ENCODE measurements at places on chromosomes 5 and 9.

- no peak for DNase-seq
Observed at GRCh38 chr5:149759563-149759962, 29.5 kb downstream of the PPARGC1B start.

GRCh38 chr5:16465544-16466432 lies at the start of gene ZNF622:
TSS of gene ZNF622 (minus strand) at chr5:16465800. CDS start at chr5:16465665, 135 bp downstream.
- DNase-seq: peak; percentile 73

GRCh38 chr9:92359394-92359995 lies 33.7 kb downstream of the CENPP start:
- DNase-seq: no peak

DNA sequence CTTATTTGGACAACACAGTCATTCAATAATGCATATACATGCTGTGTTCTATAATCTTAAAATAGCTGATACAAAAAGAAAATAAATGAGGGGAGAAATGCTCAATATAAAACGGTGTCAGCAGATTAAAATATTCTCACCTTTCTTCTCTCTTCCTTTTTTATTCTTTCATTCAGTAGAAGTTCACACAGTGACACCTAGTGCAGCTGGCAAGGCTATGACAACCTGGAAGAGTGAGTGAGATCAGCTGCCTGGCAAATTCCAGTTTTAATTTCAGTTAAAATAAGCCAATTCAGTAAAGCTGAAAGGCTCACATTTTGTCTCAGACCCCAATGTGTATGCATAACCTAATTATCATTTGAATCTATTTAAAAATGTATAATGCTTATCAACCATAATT lies 150.3 kb downstream of the RASEF start:
- DNase-seq: no peak

GRCh38 chr9:95100071-95100627 lies 217.4 kb downstream of the FANCC start:
- DNase-seq: no peak

DNA sequence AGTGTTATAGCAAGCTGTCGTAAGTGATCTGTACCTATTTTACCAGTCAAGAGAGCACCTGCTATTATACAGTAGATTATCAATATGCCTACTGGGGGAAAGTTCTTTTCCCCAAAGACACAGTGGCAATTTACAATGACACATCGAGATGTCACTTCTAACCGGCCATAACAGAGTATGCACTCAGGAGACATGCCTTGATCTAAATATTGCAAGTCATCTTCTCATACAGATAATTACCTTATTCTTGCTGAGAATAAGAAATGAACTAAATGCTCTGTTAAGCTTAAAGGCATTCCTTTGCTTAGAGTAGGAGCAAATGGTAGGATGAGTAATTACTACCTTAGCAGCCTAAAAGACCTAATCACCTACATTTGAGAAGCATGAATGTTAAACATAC lies 71.6 kb downstream of the PKD2L2 start:
- DNase-seq: no peak

DNA sequence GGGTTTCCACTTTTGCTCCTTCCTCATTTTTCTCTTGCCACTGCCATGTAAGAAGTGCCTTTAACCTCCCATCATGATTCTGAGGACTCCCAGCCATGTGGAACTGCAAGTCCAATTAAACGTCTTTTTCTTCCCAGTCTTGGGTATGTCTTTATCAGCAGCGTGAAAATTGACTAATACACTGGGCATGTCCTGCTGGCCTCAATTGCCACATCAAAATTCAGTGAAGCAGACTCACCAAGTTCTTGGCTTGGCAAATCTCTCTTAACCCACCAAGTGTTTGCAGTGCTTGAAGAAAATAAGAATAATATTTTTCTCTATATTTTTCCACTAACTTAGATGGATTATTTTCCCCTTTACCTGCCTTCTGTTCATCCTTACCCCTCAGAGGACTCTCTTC lies 212.0 kb downstream of the BRINP1 start:
- no peak for DNase-seq

- no peak for DNase-seq
Observed at GRCh38 chr5:13212886-13213285, 731.6 kb downstream of the DNAH5 start.

GRCh38 chr5:177086654-177087397 lies at the start of gene FGFR4:
TSS of gene FGFR4 (plus strand) at chr5:177086915. CDS start at chr5:177089603, 2,688 bp downstream.
- DNase-seq: peak; percentile 29

- no peak for DNase-seq
Observed at GRCh38 chr9:4833781-4834560, 41.2 kb downstream of the RCL1 start.

- DNase-seq: no peak
Observed at GRCh38 chr5:133321833-133322420, 270.1 kb downstream of the HSPA4 start.

GRCh38 chr9:3876553-3876952 lies 350.8 kb upstream of the RFX3 start:
- no peak for DNase-seq

DNA sequence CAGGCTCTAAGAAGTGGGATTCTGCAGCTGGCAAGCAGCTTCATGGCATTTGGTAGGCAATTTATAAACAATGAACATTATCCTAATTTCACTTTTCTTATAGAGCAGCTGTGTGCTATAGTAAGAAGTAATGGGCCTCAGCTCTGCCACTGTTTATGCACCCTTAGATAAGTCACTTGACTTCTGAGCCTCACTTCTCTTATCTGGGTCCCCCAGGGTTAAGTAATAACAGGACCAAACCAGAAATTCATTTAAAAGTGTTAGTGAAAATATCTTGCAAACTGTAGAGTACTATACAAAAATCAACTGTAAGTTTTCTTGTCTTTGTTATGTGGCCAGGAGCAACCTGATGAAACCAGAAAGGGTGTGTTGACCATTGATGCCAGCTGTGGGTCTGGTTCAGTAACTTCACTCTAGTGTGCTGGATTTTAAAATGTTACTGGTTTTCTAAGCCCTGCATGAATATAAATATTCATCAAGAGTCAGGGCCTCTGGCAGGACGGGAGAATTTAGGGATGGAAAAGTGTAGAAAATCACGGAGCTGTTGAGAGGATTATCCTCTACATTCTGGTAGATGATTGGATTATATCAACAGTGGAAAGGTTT lies 24.2 kb downstream of the TNFAIP8 start:
- DNase-seq: no peak

GRCh38 chr5:99045871-99046270 lies 117.1 kb upstream of the CHD1 start:
- no peak for DNase-seq

DNA sequence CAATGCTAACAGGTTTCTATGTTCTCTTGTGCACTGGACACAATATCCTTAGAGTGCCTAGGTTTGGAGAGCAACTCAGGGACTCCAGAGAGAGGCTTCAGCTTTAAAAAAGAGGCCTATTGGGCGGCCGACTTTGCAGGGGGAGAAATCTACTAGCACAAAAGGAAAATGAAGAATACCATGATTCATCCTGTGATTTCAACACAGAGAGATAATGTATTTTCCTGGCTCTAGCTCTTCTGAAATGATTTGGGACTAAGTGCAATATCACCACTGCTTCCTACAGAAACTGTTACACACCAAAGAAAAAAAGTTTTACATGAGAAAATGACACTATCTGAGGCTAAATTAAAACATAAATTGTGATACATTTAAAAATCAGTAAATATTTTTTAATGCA lies 146.1 kb upstream of the TSLP start:
- DNase-seq: no peak

- no peak for DNase-seq
Observed at GRCh38 chr5:167951116-167951515, 340.3 kb upstream of the WWC1 start.

DNA sequence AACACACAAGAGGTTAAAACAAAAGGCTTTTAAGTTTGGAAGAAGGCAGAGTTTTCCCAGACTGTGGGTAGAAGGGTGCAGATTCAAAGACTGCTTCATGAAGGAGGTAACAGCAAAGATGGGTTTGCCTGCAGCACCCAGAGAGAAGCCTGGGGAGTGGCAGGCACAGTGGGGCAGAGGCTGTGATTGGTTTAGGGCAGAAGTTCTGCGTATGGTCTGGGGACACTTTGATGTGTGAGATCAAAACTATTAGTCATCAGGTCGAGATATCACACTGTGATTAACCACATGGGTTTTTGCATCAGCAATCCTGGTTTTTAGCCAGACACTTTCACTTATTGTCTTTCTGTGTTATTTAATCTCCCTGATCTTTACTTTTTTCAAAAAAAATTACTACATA lies 188.8 kb upstream of the GLRA1 start:
- DNase-seq: peak; percentile 4

GRCh38 chr5:120568711-120569110 lies 104.6 kb downstream of the PRR16 start:
- DNase-seq: no peak

GRCh38 chr5:45779874-45780671 lies 83.9 kb upstream of the HCN1 start:
- DNase-seq: no peak

- DNase-seq: no peak
Observed at GRCh38 chr5:75046366-75047142, 5.8 kb downstream of the GCNT4 start.

DNA sequence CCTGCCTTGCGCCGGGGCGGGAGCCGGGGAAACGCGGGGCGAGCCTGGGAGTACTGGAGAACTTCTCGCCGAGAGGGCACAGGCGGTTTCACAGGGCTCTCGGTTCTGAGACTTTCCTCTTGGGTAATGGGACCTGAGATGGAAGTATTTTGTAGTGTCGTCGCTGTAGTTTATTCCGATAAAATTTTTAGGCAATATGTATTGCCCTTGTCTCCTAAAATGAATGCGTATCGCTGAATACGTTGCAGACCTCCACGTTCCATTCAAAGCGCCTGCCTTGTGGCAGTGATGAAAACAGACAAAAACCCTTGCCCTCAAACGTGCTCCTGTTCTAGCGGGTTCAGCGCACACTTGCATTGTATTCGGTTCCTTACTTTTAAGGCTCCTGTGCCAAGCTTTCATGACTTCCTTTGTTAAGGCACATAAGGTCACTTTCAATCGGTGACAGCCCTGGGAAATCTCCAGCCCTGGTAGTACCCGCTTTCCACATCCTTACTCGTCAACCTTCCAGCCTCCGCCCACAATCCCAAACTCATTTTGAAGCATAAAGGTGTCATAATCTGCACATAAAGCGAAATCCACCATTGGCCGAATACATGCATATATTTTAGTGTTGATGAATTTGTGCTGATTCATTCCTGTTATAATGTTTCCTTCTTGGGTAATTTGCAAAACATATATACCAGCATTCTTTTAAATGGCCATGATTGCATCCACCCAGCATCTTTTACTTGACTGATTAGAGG lies 694 bp downstream of the RMI1 start:
- no peak for DNase-seq

- DNase-seq: no peak
Observed at GRCh38 chr9:99352826-99353225, 130.7 kb downstream of the SEC61B start.

DNA sequence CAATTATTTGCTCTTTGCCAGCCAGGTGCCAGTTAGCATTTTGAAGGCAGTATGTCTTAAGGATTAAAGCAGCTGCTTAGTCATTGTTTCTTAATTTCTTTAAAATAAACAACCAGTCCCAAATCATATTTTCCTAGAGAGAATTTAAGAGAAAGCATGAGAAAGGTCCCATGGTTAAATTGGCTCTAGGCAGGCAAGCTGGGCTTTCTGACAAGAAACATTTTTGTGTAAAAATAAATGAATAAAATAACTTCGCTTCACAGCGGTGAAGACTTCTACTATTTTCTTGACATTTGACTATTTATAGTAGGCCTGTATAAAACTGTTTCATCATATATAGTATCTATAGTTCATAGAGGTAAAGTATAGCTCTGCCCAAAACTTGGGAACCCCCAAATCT lies 617.7 kb upstream of the C9orf72 start:
- no peak for DNase-seq

DNA sequence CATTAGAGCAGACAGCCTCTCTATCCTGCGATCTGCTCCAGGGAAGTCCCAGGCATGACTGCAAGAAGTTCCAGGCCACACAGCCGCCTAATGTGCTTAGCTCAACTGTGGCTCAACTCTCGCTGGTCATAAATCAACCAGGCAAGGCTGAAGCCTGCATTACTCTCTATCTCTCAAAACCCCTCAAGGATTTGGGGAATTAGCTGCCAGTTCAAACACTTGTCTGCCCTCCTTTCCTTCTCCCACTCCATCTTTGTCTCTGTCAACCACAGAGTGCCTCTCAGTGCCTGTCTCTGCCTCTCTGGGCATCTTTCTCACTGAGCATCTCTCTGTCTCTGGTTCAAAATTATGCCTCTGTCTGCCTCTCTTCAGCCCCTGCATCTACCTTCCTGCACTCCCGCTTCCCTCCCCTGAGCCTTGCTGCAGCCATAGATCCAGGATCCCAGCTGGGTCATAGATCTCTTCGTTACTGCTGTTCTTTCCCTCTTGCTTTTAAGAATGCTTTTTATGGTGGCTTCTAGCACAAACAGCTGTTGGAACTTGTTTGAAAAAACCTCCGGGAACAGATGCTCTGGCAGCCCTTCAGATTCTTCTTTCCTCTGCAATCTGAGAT lies 27.9 kb upstream of the GALNT10 start:
- DNase-seq: no peak

DNA sequence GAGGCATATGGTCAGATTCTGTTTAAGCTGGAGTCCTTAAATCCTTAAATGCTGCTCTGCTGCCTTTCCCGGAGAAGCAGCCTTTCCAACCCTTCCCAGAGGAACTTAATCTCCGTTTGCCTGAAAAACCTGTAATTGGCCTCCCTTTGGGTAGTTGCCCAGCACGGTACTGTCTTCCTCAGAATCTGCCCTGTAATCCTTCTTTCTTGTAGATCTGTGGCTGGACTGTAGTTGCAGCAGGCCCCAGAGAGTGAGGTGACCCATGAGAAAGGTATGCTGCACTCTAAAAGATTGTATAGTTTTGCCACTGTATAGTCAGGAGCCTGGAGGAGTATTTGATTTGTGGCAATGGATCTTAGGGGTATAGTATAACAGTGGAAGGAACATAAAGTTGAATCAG lies 11.7 kb downstream of the SPIN1 start:
- no peak for DNase-seq

GRCh38 chr5:161022151-161022550 lies 170.1 kb upstream of the ATP10B start:
- DNase-seq: no peak

- DNase-seq: no peak
Observed at GRCh38 chr9:4574657-4575243, 84.5 kb downstream of the SLC1A1 start.

DNA sequence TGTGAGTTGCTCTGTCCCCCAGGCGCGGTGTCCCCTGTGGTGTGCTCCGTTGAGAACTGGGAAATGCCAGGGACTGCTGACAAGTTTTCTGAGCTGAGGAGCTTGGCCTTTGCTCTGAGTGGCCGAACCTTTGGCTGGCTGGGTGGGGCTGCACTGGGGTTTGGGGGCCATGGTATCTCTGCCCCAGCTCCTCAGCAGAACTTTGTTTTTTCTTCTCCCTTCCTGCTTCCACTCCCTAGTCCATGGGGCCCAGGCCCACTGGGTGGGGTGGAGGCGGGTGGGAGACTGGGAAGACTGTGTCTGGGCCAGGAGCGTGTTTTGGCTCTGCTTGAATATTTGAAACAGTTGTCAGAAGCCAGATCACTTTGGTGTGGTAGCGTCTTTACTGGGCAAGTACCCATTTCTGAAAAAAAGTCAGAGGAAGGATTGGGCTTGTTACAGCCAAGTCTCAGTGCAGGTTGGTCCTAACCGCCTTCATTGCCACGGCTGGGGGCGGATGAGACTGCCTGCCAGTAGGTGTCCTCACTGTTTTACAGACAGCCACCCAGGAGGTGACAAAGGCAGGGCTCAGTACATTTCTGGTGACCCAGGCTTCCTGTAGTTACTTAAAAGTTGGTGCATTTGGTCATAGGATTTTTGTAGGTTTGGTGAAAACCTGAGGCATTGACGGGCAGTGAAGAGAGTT lies 92.7 kb downstream of the DAB2IP start:
- DNase-seq: no peak

All from stimulated activated CD4-positive, alpha-beta T cell treated with anti-CD3 and anti-CD28 coated beads, Interleukin-1b, Interleukin-23, amount 100 ng/mL, for 1 hour (primary cell).